ENCODE measurements at places on chromosomes 12 and 14. TPM values are rescaled to one million over a fixed set of nuclear protein-coding genes. Genes with fewer than 3 reads are reported as not detected.

GRCh38 chr12:127238107-127238506 lies 1028.9 kb upstream of the TMEM132C start:
- DNase-seq: no peak

- no peak for DNase-seq
These were observed 37.1 kb upstream of the STON2 start for GRCh38 chr14:81437244-81437643.

The RNF212B gene
- not detected for total RNA-seq

DNA sequence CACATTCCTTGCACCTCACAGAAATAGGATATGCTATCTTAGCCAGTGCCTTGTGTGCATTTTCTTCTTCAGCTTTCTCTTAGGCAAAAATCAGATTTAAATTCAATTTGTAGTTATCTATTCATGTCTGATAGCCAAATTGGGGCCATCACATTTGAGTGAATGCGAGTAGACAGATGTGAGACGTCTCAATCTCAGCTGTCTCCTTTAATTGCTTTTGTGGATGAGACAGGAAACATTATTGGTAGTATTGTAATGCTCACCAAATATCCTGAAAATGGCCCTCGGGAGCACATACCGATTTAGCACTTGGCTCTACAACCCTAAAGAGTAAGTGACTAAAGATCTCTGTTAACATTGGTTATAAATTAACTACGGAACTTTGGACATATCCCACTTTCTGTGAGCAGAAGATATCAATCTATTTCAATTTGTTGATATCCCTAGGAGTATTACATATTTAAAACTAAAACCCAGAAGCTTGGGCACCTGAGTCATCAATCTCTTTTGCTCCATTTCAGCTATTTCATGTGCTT lies 1012.5 kb upstream of the TMEM132C start:
- no peak for DNase-seq

DNA sequence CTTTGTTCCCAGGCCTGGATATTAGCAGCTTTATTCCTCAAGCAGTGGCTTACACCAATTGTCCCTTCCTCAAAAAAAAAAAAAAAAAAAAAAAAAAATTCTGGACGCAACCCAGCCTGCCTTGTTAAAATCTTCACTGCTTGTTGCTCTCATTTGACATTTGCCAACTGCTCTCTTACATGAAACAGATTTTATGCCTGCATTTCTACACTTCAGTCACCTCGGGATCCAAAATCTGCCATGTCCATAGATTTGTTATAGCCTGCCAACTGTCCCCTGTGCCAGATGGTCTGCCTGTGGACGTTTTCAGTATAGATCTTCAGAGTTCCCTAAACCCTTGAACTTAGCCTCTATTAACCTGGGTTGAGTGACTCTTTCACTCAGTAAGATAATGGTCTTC lies 651.5 kb downstream of the FSCB start:
- DNase-seq: no peak

The SERPINA6 gene
- total RNA-seq: not detected

The CMTM5 gene
- total RNA-seq: 0.49 TPM

GRCh38 chr12:128833418-128833817 lies 9.7 kb upstream of the SLC15A4 start:
- no peak for DNase-seq

The AKAP5 gene
- 0.16 TPM for total RNA-seq

- DNase-seq: no peak
These were observed 2.8 kb upstream of the CYP46A1 start for GRCh38 chr14:99681101-99681831.

DNA sequence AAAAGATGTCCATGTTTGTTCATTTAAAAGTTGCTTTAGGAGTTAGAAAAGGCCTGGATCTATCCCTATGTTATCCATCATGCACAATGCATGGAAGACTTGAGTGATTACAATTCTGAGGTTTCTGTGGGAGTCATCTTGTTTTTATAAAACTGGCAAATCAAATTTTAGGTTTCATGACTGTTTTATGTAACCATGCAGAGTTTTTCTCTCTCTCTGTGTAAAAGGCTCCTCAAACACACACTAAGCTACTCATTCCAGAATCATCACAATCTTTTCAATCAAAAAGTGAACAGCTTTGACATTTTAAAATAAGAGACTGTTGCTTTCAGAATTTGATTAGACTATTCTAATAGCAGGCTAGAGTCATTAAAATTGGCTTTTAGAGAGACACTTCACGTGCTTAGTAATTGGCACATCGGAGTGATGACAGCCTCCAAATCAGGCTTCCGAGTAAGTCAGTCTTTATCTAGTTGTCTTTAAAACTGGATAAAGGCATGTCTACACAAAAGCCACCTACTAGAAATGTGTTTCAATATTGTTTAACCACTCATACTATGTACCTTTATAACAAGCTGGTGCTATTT lies 31.9 kb downstream of the PRICKLE1 start:
- no peak for DNase-seq

DNA sequence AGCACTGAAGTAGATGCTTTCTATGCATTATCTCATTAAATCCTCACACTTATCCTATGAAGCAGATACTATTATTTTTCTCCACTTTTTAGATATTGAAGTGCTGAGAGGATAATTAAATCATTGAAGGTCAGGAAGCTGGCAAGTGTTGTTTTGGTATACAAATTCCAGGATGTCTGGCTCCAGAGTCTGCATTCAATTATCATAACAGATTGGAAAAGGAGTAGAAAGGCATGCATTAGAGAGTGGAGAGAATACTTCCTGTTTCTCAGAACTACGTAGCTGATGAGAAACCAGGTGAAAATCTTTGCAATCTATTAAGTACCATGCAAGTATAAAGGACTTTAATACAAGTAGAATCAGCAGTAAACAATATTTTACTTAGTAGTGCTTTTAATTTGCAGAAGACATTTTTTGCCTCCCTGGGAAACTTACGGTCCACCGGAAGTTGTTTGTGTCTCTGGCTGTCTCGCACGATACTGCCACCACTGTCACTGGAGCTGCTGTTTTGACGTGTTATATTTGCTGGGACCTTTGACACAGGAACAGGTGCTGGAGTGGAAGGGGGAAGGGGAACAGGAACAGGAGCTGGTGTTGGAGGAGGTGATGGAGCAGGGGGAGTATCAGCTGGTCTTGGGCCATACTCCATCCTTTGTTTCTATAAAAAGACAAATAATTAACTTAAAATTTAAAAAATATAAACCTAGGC lies 158.0 kb downstream of the EPS8 start:
- DNase-seq: no peak

DNA sequence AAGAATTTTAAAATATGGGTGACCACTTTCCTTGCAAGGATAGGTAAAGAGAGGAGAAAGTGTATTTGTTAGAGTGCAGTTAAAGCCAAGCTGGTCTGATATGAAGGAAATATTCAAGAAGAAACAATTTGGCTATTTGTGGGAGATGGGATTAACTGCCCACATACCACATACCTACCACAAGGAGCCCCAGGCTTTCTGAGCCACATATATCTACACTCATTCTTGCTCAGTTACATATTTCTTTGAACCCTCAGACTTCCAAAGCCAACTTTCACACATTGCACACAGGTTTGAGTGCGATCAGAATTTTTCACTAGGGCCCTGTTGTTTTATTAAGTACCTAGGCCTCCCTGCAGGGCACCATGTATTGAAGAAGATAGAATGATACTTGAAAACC lies 330.2 kb downstream of the ZFP36L1 start:
- DNase-seq: no peak
